ENCODE measurements at places on chromosomes 6 and 20.

DNA sequence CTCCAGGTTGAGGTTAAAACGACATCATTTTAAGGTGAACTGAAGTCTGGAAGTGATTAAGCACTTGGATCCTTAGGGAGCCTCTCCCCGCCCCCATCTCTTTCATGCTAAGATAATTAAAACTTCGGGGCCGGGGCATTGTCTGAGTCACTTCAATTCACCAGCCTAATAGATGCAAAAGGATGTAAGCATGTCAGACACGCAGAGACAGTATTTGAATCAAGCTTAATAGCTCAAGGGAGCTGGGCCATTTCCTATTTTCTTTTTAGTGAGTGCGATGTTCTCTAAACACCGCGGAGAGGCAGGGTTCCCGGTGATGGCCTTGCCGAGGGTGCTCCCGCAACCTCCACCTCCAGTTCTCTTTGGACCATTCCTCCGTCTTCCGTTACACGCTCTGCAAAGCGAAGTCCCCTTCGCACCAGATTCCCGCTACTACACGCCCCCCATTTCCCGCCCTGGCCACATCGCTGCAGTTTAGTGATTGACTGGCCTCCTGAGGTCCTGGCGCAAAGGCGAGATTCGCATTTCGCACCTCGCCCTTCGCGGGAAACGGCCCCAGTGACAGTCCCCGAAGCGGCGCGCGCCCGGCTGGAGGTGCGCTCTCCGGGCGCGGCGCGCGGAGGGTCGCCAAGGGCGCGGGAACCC is 516 bp upstream of the IRF4 start:
- DNase-seq: no peak

DNA sequence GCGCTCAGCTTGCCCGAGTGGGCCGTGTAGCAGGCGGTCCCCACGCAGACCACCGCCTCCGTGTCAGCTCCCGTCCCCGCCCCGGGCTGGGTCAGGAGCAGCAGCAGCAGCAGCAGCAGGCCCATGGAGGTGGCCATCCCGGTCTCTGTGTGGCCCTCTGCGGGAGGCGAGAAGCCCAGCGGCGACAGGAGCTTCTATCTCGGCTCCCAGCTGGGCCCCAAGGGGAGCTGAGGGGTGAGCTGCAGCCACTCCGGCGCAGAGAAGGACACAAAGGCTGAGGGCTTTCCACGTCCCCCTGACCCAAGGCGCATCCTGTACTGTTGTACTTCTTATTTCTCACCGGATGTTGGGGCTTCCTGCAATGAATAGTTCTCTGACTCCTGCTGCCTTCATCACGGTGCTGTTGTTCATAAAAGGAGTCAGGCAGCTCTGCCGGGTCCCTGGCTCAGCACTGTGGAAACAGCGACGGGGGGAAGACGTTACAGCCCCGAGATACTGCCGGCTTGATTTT is at the start of gene CD93:
Gene CD93, minus strand, starts transcription at position 269 of the 511 bp plus-strand sequence. Its CDS starts 132 bp downstream, at position 137.
- DNase-seq: no peak

DNA sequence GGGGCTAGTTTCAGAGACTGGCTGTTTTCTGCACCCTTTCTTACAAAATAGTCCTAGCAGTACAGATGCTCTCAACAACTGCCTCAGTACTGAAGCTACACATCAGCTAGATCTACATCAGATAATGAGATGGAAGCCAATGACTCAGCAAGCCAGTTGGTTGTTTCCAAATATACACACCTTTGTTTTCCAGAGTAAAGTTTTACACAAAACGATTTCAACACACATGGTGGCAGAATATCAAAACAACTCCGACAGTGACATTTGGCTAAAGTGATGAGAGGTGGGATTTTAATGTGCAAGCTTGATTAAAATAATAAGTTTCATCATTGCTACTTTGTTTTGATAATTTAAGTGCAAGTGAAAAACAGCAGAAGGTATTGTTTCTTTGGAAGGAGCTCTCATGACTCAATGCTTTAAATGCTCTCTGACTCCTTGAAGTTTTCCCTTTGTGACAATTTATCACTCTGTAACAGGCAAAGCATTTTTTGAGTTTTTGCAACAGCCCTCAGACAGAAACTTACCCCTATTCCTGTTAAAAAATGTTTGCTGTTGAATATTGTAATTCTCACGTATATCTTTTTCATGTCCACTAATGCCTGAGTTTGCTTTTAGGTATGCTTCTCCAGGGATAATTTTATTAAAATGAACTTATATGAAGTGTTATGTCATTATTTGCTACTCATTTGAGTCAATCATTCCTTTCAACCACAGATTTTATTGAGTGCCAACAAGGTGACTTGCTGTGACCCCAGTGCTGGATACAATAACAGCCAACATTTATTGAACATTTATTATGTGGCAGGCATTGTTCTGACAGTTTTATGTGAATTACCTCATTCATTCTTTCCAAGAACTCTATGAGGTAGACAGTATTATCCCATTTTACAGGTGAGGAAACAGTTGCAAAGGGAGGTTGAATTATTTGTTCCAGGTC is 882.0 kb downstream of the TFAP2A start:
- DNase-seq: no peak

DNA sequence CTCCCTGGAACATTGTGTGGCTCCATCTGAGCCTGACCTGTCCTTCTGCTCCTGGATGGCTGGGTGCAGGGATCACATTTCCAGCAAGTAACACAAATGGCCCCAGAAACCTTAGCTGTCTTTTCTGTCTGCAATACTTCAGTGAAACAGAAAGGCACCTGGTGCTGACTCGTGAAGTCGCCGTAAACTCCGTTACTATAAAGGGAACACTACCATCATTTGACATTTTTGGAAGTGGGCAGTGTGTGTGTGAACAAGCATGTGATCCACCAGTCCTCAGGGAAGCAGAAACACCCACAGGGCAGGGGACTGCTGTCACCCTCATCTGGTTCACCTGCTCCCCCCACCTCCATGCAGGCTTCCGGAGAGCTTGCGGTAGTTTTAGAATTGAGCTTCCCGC is 23.9 kb downstream of the SERPINB6 start:
- no peak for DNase-seq

- DNase-seq: no peak
Observed at GRCh38 chr6:147531321-147531720, 22.8 kb downstream of the SAMD5 start.

- no peak for DNase-seq
Observed at GRCh38 chr6:67190733-67191132, 1444.3 kb upstream of the ADGRB3 start.

- DNase-seq: no peak
Observed at GRCh38 chr6:56245903-56246351, 1.5 kb downstream of the COL21A1 start.

DNA sequence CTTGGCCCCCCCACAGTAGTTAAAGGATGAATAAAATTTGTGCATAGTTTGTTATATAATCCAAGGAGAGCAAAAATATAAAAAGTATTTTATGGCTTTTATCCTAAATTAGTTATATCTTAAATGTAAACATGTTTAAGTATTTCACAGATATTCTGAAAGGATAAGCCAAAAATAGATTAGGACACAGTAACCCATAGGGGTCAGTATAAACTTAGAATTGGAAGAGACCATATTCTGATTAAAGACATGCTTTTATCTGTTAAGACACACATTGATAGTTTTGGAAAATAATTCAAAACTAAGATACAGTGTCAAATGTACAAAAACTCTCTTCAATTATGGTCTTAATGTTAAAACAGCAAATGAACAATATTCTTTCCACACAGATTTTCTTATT is 4.5 kb upstream of the SERINC1 start:
- no peak for DNase-seq

GRCh38 chr6:79635232-79635543 is 4.1 kb downstream of the SH3BGRL2 start:
- no peak for DNase-seq

- no peak for DNase-seq
Observed at GRCh38 chr6:148736774-148737412, 9.9 kb upstream of the UST start.
